ENCODE measurements at places on chromosomes 2 and 18.

DNA sequence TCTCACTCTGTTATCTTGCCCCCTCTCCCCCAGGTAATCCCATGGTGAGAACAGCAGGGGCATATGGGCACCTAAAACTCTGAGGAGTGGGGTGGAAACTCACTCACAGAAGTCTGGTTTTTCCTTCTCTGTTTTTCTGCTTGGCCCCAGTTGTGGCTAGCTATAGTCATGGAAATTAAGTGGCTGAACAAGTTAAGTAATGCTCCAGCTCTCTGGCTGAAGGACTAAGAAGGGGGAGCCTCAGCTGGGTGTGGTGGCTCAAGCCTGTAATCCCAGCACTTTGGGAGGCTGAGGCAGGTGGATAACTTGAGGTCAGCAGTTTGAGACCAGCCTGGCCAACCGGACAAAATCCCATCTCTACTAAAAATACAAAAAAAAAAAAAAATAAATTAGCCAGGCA is 261.0 kb downstream of the TPGS2 start:
- no peak for DNase-seq

- DNase-seq, result no peak
Measured at GRCh38 chr18:52289392-52289791, 50.6 kb upstream of the DCC start.

- DNase-seq, result no peak
Measured at GRCh38 chr2:162114271-162114670, 37.8 kb downstream of the GCG start.

DNA sequence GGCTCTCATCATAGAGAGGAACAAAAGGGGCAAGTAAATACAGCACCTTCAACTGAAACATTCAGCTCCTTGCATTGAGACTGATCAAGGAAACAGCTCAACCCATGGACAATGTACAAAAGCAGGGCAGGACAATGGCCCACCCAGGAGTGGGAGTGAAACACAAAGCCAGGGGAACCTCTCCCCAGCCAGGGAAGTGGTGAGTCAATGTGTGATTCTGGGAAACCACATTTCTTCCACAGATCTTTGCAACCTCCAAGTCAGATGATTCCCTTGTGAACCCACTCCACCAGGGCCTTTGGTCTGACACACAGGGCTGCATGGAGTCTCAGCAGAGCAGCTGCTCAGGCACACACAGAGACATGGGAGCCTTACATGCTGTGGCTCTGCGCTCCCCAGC is 294.5 kb downstream of the NR4A2 start:
- no peak for DNase-seq

All from activated CD4-positive, alpha-beta memory T cell treated with anti-CD3 and anti-CD28 coated beads for 36 hours (primary cell).